ENCODE measurements at places on chromosomes 4 and X. TPM values are rescaled to one million over a fixed set of nuclear protein-coding genes. Genes with fewer than 3 reads are reported as not detected.

The FRMPD4 gene
- 0.18 TPM for total RNA-seq

The MAGED4B gene
- total RNA-seq, result 87.9 TPM

The F8 gene
- total RNA-seq, result 0.86 TPM

The REPS2 gene
- not detected for total RNA-seq

The MGAT4D gene
- not detected for total RNA-seq

The STOX2 gene
- total RNA-seq, result 0.29 TPM

The SCRG1 gene
- not detected for total RNA-seq

The QRFPR gene
- total RNA-seq, result not detected

The G6PD gene
- 117 TPM for total RNA-seq

The GUCY1A1 gene
- total RNA-seq, result 0.35 TPM

The UNC5C gene
- total RNA-seq, result 0.58 TPM

The ADH1C gene
- total RNA-seq, result not detected

The PHOX2B gene
- not detected for total RNA-seq

The SHISA3 gene
- 2.6 TPM for total RNA-seq

The GRID2 gene
- total RNA-seq, result not detected

The ATP6AP2 gene
- 175 TPM for total RNA-seq

The SLITRK2 gene
- total RNA-seq, result not detected

The CYBB gene
- total RNA-seq, result not detected

The TMPRSS11A gene
- total RNA-seq, result not detected

The SSX4B gene
- total RNA-seq, result not detected

The NAT8L gene
- under 0.01 TPM for total RNA-seq

The UGT8 gene
- not detected for total RNA-seq

The PPARGC1A gene
- not detected for total RNA-seq

Data from myometrial cell (primary cell).